ENCODE measurements at places on chromosomes 16 and 17. TPM values are rescaled to one million over a fixed set of nuclear protein-coding genes. Genes with fewer than 3 reads are reported as not detected.
A peak's percentile ranks its signal among the peaks of the same experiment; 100 is the strongest.

DNA sequence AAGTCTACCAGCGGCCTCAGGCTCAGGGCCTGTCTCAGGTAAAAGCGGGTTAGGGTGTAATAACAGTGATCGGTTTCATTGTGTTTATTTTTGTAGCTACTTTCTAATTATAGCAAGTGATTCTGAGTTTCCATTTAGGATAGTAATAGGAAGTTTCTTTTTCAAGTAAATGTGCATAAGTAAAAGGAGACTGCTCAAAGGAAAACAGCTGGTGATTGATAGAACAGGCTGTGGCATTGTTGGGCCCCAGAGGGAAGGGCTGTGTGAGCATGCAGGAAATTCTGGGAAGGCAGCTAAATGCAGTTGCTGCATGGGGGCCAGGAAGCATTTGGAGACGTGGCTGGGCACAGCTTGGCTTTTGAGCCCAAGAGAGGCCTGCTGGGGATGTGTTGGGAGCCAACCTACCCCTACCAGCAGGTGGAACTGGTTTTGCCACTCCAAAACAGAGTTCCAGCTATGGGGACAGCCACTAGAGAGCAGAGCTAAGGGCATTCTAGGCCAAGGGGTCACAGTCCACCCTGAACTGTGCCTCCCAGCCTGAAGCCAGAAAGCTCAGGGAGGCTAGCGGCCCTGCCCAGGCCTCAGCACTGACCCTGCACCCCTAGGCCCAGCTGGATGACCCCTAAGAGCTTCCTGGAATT is 12.6 kb downstream of the SNX20 start:
- DNase-seq, result no peak

DNA sequence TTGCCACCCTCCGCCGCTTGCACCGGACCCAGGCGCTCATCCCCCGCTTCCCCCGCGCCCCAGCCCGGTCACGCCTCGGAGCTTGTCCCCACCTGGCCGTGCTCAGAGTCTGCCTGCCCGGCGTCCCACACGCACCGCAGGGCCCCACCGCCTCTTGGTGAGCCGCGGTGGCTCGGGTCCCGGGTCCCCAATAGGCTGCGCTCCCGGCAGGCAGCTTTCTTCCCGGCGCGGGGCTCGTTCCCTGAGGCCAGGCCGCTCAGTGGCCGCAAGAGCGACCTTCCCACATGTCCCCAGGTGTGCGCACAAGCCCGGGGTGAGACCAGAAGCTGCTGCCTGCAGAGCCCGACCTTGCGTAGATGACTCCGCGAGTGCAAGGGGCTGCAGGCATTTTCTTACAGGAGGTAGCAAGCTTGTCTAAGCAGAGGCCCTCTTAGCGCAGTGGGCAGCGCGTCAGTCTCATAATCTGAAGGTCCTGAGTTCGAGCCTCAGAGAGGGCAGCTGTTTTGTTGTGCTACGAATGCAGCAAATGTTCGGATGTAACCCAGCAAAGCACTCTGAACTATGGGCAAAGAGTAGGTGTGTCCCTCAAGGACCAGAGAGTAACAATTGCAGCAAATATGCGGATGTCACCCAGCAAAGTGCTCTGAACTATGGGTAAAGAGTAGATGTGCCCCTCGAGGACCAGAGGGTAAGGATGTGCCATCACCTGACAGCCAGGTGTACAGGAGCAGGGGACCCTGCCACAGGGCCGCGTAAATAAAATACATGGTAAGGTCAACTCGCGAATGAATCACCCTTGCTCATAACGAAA is 15.6 kb downstream of the TLE7 start:
- peak; percentile 37 for DNase-seq

DNA sequence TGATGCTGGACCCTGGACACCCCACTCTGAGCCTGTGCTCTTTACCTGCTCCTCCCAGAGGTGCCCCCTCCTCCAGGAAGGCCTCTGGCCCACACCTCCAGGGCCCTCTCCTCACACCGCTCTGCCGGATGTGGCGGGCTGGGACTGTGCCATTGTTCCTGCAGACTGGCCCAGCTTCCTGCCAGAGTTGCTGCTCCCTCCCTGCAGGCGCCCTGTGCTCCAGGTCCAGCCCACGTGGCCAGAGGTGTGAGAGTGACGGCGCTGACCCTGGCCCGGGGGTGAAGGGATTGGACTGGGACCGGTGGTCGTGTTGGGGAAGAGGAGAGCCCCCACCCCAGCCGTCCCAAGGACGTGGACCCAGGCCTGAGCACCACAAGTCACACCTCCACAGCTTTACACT is 5.7 kb downstream of the E4F1 start:
- no peak for DNase-seq

DNA sequence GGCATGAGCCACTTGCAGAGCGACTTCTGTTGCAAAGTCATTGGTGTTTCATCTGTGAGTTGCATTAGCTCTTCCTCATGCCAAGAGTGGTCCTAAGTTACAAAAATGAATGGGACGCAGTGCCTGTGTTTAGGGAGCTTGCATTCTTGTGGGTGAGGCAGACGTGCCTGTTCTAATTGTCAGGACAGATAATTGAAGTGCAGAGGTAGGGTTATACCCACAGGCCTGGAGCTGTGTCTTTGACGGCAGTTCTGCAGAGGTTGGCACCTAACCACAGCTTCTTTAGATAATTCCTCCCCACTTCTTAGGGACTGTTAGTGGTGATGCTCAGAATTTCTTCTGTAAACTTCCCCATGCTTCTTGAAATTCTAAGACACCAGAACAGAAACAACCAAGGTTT is 307.1 kb downstream of the SNX29 start:
- no peak for DNase-seq

DNA sequence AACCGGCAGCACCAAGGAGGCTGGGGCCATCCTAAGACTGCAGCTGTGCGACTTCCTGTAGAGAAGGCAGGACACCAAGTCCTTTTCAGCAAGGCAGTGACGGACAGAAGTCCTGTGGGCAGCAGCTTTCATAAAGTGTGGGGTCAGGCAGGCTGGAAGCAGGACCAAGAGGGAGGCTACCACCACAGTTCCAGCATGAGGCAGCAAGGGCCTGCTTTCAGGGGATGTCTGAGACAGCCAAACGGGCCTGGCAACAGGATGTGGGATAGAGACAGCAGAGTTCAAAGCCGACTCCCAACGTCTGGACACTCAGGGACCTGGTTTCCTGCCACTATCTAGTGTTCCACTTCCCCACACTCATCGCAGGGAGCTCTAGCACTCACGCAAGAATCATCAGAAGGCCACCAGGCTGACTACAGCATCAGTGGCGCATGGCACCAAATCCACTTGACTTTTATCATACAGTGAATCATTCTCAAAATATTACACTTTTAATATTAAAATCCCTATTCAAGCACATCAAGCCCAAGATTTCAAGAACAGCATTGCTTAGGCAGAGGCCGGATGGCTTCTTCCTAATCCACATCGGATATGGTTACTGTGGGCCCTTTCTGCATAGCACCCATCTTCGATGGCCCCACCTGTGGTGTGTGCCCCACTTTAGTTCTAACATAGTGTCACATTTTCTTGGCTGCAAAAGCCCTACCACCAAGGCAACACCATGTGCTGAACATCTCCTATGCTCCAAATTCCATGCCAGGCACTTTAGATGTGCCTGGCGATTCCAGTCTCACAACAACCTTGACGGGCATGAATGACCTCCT is 5.2 kb downstream of the USP7 start:
- DNase-seq, result no peak

DNA sequence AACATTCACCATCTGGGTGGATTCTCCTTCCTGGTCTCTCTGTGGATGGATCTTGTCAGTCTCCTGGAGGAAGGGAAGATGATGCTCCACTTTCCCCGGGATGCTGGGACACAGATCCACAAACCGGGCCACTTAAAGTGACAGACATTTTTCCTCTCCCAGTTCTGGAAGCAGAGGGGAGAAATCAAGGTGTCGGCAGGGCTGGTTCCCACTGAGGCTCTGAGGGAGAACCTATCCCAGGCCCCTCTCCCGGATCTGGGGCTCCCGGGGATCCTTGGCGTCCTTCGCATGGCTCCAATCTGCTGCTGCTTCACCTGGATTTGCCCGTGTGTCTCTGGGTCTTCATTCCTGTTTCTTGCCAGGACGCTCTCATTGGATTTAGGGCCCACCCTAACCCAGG is 263.1 kb upstream of the TNRC6C start:
- no peak for DNase-seq

GDPD3 gene
- 5.3 TPM for total RNA-seq

- DNase-seq, result no peak
Measured at GRCh38 chr16:84552135-84552534, 47.7 kb upstream of the MEAK7 start.

DNA sequence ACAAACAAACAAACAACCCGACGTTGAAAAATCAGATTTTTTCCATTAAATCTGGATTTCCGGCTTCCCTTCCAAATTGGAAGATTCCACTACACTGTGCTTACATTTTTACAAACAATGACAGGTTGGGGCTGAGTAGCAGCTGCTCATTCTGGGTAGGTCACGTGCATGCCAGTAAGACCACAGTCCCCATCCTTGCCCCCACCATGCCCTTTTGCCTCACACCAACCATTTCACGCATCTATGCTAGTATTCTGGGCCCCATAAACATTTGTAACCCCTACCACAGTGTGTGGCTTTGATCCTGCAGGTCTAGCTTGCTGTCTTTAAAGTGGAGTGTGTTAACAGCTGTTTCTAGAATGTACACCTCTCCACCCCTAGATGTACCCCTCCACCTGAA is 366.1 kb downstream of the XYLT1 start:
- DNase-seq, result no peak

DNA sequence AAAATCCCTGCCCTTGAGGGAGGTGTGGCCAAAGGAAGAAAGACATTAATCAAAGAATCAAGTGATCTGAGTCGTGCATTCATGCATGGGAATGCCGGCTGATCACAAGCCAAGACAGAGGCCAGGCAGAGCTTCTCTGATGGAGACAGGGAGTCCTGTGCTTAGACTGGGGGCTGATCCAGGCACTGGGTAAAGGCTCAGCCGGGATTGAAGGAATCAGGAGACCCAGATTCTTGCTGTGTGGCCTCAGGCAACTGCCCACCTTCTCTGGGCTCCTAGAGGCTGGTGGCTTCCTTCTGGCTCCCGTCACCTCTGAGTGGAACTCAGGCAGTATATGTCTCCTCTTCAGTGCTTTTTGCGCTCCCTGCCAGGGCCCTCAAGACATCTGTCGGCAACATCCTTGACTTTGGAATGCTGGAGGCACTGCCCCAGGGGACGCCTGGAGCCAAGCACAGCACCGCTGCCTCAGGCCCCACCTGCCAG is 17.7 kb downstream of the RAI1 start:
- DNase-seq, result no peak

DNA sequence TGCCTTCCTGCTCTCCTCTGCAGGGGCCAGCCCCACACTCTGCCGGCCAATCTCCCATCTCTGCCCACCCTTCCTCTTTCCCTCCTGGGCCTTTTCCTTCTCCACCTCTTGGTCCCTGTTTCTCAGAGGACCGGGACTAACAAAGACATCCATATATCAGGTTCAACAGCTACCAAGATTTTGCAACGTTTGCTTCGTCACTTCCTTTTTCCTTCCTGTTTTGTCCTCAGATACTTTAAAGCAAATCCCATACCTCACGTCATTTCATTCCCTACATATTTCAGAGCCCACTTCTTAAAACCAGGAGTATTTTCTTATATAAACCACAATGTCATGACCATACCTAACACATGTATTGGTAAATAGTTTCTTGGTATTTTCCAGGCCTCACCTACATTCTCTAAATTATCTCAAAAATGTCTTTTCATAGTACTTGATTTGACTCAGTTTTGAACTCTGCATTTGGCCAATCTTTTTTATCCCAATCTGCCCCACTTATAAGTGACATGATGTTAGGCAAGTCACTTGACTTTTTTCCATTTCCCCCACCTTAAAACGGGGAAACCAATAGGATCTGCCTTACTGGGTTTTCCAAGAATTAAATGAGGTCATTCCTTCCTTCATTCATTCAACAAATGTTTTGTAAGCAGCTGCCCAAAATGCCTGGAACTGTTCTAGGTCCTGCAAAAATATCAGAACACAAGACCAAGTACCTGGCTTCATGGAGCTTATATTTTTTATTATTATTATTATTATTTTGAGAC is 7.2 kb upstream of the USP10 start:
- peak; percentile 85 for DNase-seq

DNA sequence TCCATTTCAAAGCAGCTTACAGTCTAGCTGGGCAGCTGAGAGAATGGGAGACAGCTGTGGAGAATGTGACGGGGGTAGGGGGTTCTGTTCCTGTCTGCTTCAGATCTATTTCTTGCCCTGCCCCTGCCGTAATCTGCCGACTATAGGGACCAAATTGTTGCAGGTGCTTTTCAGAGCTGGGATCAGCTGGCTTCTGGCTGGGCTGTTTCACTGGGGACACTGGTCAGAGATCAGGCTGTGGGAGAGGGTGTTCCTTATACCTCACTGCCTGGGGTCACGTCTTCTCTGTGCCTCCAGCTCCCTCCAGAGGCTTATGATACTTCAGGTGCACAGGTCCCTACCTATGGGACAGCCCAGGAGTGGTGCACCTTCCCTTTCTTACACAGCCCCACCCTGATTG is 514.9 kb upstream of the GOT2 start:
- no peak for DNase-seq

LITAFD gene
- total RNA-seq, result not detected

PIRT gene
- total RNA-seq, result not detected

DNA sequence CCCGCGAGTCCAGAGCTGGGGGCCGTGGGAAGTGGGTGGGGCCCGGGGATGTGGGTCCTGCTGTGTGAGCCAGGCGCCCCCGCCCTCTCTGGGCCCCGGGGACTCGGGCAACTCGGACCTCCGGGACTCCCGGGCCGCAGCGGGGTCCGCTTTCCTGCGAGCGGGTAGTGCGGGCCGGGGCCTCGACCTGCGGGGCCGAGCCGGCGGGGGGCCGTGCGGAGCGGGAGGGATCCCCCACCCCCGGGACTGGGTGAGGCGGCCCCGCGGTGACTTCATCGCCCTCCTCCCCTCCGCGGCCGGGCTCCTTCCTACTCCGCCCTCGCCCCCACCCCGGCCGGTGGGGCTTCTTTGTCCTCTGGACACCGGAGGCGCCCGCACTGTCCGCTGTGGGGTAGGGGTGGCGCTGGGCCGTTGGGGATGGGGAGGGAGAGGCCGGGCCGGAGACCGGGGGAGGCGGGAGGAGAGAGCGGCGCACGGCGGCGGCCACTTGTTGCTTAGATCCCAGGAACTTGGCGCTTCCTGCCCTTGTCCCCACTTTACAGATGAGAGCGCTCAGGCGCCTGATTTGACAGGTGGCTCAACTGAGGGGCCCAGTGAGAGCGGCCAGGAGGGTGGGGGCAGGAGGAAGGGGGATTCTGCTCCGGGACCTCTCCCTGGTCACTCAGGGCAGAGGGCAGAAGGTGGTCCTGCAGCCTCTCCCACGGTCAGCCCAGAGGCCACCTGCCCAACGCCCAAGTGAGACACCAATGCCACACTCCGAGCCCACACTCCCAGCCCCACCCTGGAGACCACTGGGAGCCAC is 874 bp downstream of the CMTM3 start:
- no peak for DNase-seq

ABCC11 gene
- 0.29 TPM for total RNA-seq

MYBBP1A gene
- 84.7 TPM for total RNA-seq

KRTAP3-2 gene
- total RNA-seq, result not detected

Measured in glomerular endothelial cell (primary cell).